Left cardiac atrium (tissue), 4 donors: ENCODE measurements at places on chromosomes 1 and 21. TPM values are rescaled to one million over a fixed set of nuclear protein-coding genes. Genes with fewer than 3 reads are reported as not detected.
A peak's percentile ranks its signal among the peaks of the same experiment; 100 is the strongest.

GRCh38 chr1:150514913-150515327 is 632 bp upstream of the FALEC start:
- peak; percentile 41 for DNase-seq

DNA sequence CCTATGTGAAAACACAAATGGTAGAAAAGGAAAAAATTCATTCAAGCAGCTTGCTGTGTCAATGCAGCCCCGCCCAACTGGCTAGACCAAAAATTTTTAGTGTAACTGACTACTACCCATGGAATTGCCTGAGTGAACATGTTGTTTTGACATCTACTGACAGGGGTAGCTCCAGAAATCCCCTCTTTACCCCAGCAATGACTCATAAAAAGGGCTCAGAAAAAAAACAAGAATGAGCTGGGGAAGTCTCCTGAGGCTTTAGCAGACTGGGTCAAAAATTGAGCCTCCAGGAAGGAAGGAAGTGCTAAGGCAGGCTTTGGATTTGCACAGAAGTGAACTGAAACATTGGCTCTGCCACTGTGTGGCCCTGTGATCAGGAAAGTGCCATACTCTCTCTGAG is 24.4 kb upstream of the FGGY start:
- no peak for DNase-seq

DNA sequence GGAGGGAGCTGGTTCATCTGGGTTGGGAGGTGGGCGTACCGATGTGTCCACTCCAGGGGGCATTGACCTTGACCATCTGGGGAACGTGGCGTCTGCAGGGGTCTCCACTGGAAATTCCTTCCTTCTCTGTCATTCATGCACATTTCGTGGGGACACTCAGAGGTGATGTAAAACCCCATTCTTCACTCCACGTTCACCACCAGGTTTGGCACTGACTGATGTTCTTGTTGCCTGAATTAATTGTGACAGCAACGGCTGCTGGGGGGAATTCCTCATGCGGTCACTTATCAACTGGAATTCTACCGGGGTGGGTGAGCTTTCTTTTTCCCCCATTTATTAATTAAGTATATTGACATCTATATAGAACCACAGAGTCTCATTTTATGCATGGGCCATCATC is 18.1 kb upstream of the POFUT2 start:
- DNase-seq: peak; percentile 19

- no peak for DNase-seq
Measured at GRCh38 chr1:197101978-197102377, 34.9 kb upstream of the F13B start.

DNA sequence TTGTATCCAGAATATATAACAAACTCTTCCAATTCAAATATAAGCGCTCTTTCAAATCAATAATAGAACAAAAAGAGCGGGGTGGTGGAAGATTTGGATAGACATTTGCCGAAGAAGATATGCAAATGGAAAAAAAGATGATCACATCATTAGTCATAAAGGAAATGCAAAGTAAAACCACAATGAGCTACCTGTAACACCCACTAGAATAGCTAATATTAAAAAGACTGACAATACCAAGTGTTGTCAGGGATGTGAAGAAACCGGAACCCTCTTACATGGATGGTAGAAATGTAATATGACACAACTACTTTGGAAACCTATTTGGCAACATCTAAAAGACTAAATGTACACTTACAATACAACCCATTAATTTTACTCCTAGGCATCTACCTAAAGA is 5.7 kb upstream of the TRAF5 start:
- no peak for DNase-seq

DNA sequence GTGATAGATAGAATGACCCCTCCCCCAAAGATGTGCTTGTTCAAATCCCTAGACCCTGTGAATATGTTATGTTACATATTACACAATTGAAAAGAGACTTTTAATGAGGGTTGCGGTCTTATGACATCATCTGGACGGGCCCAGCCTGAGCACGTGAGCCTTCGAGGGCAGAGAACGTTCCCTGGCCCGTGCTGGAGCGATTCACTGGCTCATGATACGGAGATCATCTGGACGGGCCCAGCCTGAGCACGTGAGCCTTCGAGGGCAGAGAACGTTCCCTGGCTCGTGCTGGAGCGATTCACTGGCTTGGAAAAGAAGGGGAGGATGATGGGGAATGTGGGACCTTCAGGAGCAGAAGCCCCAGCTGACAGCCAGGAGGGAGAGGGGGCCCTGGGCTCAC is 34.4 kb upstream of the COL18A1 start:
- DNase-seq: no peak

- DNase-seq: no peak
Measured at GRCh38 chr1:7680955-7681268, 90.2 kb upstream of the VAMP3 start.

GRCh38 chr1:9835758-9836631 is 12.2 kb upstream of the CLSTN1 start:
- peak; percentile 63 for DNase-seq

- DNase-seq: no peak
Measured at GRCh38 chr1:231286603-231287002, 45.6 kb downstream of the GNPAT start.

OR1C1 gene
- not detected for total RNA-seq

ADGRL4 gene
- 30.6 TPM for total RNA-seq

SYNJ1 gene
- 11.9 TPM for total RNA-seq

OR6K2 gene
- total RNA-seq: not detected

ERO1B gene
- 4.7 TPM for total RNA-seq

CYP4A11 gene
- not detected for total RNA-seq

LDLRAD1 gene
- not detected for total RNA-seq
